ENCODE measurements at places on chromosomes 1 and 21. TPM values are rescaled to one million over a fixed set of nuclear protein-coding genes. Genes with fewer than 3 reads are reported as not detected.

Gene RIMS3
- polyA plus RNA-seq: 4.3 TPM

Gene CRYBG2
- polyA plus RNA-seq: 1.1 TPM

Gene IRF6
- polyA plus RNA-seq: 1.6 TPM

Gene DMBX1
- not detected for polyA plus RNA-seq

Gene OR10K1
- polyA plus RNA-seq: not detected

Gene CFHR2
- not detected for polyA plus RNA-seq

Gene CCDC28B
- polyA plus RNA-seq: 16.1 TPM

GRCh38 chr1:150121236-150121862 lies 28.4 kb upstream of the PLEKHO1 start:
- DNase-seq: no peak

- DNase-seq: no peak
Observed at GRCh38 chr1:118258975-118259374, 73.9 kb upstream of the SPAG17 start.

DNA sequence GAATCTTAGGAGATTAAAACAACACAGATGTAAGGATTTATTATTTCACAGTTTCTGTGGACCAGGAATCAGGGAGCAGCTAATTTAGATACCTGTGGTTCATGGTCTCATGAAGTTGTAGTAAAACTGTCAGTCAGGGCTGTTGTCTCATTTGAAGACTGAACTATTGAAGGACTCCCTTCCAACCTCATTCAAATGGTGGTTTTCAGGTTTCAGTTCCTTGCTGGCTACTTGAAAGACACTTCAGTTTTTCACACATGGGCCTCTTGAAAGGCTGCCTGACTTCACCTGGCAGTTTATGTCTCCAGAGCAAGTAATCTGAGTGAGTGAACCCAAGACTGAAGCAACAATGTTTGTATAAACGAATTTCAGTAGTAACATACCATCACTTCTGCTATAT lies 915.9 kb downstream of the PLA2G4A start:
- no peak for DNase-seq

DNA sequence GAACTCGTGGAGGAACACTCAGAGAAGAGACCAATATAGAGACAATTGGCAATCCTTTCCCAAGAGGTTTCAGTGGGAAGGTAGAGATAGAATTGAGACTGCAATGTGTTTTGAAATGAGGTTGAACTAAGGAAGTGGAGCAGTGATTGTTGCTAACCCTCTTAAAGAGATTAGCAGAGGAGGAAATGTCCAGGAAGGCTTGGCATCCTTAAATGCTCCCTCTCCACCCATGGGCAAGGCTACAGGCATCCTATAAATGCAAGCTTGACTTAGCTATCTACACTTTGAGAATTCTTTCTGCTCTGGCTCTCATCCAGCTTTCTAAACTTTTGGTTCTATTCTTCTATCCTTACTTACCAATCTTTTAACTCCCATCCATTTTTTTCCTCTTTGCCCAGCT lies 30.3 kb upstream of the XPR1 start:
- DNase-seq: no peak

DNA sequence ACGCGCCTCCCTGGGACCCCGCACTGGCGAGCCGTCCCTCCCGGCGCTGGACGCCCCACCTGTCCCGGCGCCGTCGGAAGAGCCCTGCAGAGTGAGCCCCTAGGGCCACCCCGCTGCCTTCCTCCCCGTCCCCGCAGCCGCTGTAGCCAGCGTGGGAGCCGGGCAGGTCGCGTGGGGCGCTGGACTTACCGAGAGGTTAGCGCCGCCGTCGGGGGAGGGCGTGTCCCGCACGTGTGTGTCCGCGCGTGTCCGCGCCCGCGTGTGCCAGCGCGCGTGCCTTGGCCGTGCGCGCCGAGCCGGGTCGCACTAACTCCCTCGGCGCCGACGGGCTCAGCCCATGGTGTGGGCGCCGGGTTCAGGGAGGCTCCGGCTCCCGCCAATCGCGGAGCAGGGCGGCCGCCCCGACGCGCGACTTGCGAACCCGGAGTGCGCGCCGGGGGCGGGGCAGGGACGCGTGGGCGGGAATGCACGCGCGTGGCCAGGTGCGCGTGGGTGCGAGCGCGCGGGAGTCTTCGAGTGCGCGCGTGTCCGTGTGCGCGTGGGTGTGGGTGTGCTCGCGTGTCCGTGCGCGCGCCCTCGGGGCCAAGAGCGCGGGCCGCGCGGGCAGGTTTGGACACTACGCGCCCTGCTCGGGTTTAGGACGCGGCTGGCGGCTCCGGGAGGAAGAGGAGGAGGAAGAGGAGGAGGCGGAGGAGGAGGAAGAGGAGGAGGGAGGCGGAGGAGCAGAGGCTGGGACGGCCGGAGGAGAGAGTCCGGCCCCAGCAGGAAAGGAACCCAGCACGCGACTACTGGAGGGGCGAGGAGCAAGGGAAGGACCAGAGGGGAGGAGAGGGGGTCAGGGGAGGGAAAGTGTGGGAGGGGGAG lies 145.2 kb upstream of the ETS2 start:
- no peak for DNase-seq

GRCh38 chr1:67802565-67802964 lies 30.7 kb downstream of the GNG12 start:
- no peak for DNase-seq

DNA sequence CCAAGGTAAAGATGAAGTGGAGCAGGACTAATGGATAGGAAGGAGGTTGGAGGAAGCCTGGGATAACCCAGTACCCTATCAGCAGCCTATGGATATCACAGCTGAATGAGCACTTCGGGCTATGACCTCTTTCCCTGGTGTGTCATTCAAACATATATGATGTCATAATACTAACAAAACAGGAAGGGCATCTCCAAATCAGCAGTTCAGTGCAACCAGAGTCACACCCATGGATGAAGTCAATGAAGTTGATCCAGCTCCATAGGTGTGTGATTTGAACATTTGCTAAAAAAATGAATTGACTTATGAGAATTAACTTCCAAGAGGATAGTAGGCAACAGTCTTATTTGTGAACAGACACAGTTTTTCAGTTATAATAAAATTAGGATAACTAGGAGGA lies 1.7 kb upstream of the C1orf116 start:
- no peak for DNase-seq

- DNase-seq: no peak
Observed at GRCh38 chr1:26768755-26769154, 19.0 kb upstream of the PIGV start.

DNA sequence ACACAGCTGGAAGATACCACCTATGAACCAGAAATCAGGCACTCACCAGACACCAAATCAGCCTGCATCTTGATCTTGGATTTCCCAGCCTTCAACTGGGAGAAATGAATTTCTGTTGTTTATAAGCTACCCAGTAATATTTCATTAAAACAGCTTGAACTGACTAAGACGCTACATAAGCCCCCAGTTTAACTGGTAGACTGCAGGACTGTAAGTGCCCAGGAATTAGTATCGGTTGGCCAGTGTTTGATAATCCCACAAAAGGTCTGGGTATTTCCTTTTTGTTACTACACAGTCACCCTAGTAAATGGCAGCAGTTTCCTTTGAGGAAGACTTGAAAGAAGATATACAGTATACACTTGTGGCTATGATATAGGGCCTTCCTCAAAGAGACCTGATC lies 7.3 kb upstream of the SLC35D1 start:
- no peak for DNase-seq

DNA sequence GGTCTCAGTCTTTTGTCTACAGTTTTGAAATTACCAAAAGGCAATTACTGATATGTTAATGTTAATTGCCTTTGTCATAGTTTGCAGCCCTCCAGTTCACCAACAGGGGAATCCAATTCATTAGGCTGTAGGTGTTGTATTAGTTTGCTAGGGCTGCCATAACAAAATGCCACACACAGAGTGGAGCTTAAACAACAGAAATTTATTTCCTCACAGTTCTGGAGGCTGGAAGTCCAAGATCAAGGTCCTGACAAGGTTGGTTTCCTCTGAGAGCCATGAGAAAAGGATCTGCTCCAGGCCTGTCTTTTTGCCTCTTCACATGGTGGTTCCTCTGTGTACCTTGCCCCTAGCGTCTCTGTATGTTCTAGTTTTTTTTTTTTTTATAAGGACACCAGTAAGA lies 1.3 kb downstream of the RTCA start:
- no peak for DNase-seq

DNA sequence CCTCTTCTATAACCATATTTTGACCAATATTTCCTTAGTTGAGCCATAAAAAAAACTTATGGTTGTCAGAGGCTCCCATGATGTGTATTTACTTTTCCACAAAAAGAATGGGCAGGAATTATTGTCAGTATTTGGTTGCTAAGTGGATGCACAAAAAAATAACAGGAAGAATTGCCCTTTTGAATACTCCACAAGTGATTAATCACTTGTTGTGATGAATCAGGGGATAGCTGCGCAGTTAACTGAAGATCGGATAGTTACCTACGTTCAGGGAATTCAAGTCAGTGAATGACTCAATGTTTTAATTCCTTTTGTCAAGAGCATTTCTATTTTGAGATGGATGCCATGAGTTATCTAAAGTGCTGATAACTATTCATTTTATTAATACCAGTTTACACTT lies 785.2 kb upstream of the B3GALT2 start:
- no peak for DNase-seq

DNA sequence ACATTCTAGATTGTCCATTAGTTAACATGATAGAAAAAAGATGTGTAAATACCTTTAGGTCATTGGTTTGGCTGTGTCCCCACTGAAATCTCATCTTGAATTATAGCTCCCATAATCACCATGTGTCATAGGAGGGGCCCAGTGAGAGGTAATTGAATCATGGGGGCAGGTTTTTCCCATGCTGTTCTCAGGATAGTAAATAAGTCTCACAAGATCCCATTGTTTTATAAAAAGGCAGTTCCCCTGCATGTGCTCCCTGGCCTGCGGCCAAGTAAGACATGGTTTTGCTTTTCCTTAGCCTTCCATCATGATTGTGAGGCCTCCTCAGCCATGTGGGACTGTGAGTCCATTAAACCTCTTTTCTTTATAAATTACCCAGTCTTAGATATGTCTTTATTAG lies 32.5 kb upstream of the SLC44A5 start:
- no peak for DNase-seq

- no peak for DNase-seq
Observed at GRCh38 chr1:207156826-207157225, 52.8 kb downstream of the C4BPA start.

DNA sequence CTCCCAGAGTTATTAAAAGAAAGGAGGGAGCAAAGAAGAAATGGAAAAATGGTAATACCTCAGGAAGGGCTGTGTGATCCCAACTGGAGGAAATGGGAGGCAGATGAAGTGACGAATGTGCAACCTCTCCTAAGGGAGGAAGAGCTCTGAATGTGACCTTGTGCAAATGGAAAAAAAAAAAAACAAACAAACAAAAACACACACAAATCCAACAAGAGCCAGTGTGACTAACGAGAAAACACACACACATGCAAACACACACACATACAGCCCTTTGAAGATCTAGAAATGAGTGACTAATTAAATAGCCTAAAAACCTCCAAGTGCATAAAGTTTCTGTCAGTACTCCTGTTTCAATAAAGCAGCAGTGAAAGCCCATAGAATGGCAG lies 49.0 kb downstream of the CCN1 start:
- no peak for DNase-seq

- DNase-seq: peak; percentile 21
Observed at GRCh38 chr1:92623187-92623778, 136.6 kb upstream of the GFI1 start.

DNA sequence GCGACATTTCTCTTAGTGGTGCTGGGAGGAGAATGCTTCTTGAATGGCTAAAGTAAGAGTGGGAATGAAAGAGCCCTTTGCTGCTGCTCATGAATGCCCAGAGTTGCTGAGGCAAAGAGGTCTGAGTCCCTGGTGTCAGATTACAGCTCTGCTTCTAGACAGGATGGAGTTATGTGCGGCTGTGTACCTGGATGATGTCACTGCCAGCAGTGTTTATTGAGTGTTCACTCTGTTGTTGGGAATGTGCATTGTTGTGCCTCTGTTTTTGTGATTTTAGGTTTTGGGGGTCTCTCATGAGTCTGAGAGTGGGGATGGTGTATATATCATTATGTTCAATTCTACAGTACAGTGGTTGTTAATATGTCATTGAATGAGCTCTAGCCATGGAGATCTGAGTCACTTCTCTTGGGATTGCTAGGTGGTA lies 2.7 kb downstream of the CDC14A start:
- DNase-seq: peak; percentile 42

DNA sequence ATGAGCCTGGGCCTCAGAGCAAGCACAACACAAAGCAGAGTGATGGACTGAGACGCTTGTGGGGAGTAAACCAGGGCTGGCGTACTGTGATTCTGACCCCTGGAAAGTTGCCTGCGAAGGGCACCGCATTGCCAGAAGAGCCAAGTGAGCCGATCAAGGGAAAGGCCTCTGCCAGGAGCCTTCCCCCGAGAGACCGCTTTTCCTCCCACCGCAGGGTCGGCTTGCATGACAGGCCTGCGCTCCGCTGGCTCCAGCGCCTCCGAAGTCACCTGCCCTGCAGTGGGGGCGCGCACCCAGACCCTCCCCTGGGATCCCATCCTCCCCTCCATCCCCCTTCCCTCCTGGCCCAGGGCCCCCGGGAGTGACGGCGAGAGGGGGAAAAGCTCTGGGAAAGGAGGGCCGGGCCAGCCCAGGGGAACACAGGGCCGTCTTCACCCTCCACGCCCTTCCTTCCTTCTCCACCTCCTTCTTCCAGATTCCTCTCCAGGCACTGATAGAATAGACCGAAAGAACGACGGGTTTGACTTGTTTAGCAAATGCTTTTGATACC lies 165.0 kb downstream of the TRIM33 start:
- DNase-seq: no peak

- peak; percentile 27 for DNase-seq
Observed at GRCh38 chr1:9822897-9823692, 670 bp downstream of the CLSTN1 start.

GRCh38 chr21:23887725-23888306 lies 1719.5 kb downstream of the MRPL39 start:
- DNase-seq: peak; percentile 44

DNA sequence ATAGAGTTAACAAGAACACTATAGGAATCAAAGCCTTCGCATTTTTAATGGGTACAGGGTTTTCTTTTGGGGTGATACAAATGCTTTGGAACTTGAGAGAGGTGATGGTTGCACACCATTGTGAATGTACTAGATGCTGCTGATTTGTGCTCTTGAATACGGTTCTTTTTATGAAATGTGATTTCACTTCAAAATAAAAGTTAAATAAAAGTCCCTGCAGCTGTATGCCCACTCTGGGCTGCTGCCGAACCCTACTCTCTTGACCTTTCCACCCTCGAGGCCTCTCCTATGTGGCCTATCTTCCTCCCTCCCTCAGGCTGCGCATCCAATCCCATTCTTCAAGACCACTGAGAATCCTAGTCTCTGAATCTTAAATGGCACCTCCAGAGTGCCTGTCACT lies 168.5 kb upstream of the AJAP1 start:
- DNase-seq: no peak

- DNase-seq: no peak
Observed at GRCh38 chr21:35963920-35964451, 96.3 kb downstream of the SETD4 start.

Data from naive thymus-derived CD4-positive, alpha-beta T cell (primary cell).